Psoas muscle (tissue), 8 donors: ENCODE measurements at places on chromosomes 2 and 18.
A peak's percentile ranks its signal among the peaks of the same experiment; 100 is the strongest.

DNA sequence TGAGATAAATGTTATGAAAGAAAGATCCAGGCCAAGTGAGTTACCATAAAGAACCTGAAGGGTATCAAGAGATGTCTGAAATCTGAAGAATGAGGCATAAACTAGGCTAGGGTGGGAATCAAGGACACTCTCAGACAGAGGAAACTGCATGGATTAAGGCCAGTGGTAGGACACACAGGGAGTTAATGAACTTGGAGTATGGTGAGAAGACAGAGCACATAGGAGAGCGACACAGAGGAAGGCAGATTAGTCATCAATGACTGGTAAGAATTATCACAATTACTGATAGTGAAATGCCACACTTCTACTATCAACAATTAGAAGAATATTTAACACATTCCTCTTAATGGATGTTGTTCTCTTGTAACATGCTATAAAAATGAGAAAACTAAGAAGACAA is 76.9 kb downstream of the TTC21B start:
- no peak for DNase-seq

GRCh38 chr18:76593843-76594242 is 98.8 kb upstream of the ZNF516 start:
- no peak for DNase-seq

- no peak for DNase-seq
Measured at GRCh38 chr2:805664-806063, 128.5 kb upstream of the TMEM18 start.

- DNase-seq = no peak
Measured at GRCh38 chr2:222303828-222304736, 5.3 kb upstream of the PAX3 start.

DNA sequence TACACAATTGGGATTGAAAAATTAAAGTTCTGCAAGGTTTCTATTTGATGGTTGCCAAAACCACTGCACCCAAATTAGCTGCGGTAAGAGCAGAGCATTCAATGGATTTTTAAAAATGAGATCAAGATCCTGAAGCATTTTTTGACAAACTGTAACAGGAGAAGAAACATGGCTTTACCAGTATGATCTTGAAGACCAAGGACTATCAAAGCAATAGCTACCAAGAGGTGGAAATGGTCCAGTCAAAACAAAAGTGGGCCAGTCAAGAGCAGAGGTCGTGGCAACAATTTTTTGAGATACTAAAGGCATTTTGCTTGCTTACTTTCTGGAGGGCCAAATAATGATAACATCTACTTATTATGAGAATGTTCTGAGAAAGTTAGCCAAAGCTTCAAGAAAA is 186.8 kb downstream of the RDH14 start:
- DNase-seq = no peak

DNA sequence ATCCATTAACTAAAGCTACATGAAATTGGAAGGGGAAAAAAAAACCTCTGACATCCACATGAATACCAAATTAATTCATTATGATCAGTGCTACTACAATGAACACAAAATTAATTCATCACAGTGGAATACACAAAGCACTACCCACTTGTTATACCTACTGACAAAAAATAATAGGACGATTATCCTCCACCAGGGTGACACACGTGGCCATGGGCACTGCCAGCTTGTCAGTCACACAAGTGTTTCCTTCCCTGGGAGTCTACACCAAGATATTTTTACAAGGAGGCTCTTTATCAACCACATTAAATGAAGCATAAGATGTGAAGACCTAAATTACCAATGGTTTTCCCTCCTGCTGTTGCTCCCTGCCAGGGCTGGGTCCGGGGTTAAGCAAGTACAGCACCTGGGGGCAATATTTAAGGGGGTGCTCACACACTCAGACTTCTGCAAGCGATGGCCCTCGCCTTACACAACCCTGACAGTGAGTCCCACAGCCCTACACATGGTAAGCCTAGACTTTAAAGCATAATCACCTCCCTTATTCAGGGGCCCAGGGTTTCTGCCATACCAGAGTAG is 90.1 kb downstream of the TCF4 start:
- DNase-seq = no peak

DNA sequence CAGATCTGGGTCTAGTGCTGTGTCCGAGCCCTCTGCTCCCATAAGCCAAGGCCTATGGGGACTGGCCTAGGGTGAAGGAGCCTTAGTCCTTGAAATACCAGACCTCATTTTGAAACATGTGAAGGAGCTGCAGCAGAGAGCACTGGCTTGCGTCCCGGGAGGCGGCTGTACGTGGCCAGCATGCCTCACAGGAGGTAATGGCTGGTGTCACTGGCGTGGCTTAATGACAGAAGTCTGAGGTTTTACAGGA is 72.7 kb upstream of the OTOS start:
- no peak for DNase-seq

DNA sequence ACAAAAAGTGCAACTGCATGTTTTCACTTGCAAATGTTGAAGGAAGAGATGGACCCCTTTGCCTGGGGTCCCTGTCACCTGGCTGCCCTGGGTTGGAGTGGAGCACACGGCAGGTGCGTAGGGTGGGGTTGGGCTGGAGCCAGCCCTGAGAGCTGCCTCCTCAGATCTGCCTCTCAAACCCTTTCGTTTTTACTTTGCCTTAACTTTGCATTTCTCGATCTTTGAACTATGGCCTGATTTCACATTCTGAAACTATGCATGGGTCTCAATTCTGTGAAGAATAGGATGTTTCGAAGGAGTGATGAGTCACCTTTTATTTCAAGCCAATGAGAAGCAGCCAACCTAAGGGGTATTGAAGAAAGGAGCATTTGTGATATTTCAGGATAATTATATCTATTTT is 132.8 kb downstream of the ACOXL start:
- no peak for DNase-seq

- no peak for DNase-seq
Measured at GRCh38 chr2:73297151-73297559, 3.8 kb upstream of the EGR4 start.

DNA sequence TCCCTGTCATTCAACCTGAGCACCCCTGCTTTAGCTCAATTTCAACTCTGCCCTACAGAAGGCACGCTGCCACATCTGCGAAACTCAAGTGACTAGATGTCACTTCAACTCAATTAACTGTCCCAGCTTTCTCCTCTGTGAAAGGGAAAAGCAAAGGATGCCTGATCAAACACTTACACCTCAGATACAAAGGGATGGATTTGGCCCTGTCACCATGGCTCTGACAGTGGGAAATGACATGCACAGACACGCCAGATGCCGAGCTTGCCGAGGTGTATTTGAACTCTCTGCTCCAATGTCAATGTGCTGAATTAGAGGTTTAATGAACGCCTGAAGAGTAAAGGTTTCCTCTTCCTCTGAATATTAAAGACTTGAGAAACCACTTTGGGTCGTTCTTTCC is 481.1 kb downstream of the CBLN2 start:
- no peak for DNase-seq

- DNase-seq = peak; percentile 78
Measured at GRCh38 chr2:161237392-161238264, 70.6 kb upstream of the PSMD14 start.

- no peak for DNase-seq
Measured at GRCh38 chr2:200039724-200040650, 84.6 kb downstream of the MAIP1 start.

GRCh38 chr2:24837996-24838513 is 44.8 kb downstream of the CENPO start:
- peak; percentile 10 for DNase-seq
